Muscle of arm (tissue), 14 donors: ENCODE measurements at places on chromosomes 2 and 18. TPM values are rescaled to one million over a fixed set of nuclear protein-coding genes. Genes with fewer than 3 reads are reported as not detected.

FAM228B gene
- 22.3 TPM for polyA plus RNA-seq

GALNT3 gene
- polyA plus RNA-seq, result 0.35 TPM

B4GALT6 gene
- 14.4 TPM for polyA plus RNA-seq

VWC2L gene
- polyA plus RNA-seq, result not detected

CYP20A1 gene
- polyA plus RNA-seq, result 9.3 TPM

SCN7A gene
- 70.6 TPM for polyA plus RNA-seq

DLX2 gene
- polyA plus RNA-seq, result not detected

DNAH7 gene
- polyA plus RNA-seq, result 0.24 TPM

SLC8A1 gene
- polyA plus RNA-seq, result 12.4 TPM

LIMS2 gene
- polyA plus RNA-seq, result 39.6 TPM

MRPL30 gene
- polyA plus RNA-seq, result 39.3 TPM

PLEKHH2 gene
- 5.3 TPM for polyA plus RNA-seq

RNF144A gene
- polyA plus RNA-seq, result 20.4 TPM

RRM2 gene
- 24.9 TPM for polyA plus RNA-seq

RNU2-63P gene
- not detected for polyA plus RNA-seq

ALPI gene
- not detected for polyA plus RNA-seq

XDH gene
- polyA plus RNA-seq, result not detected

KCNG3 gene
- not detected for polyA plus RNA-seq

EN1 gene
- 10.1 TPM for polyA plus RNA-seq

EPC2 gene
- 29.8 TPM for polyA plus RNA-seq

EVA1A gene
- polyA plus RNA-seq, result 6.5 TPM

SPOPL gene
- polyA plus RNA-seq, result 18.7 TPM

LYPD6B gene
- polyA plus RNA-seq, result 0.21 TPM

UGT1A10 gene
- not detected for polyA plus RNA-seq
